ENCODE measurements at places on chromosomes 4 and X.

DNA sequence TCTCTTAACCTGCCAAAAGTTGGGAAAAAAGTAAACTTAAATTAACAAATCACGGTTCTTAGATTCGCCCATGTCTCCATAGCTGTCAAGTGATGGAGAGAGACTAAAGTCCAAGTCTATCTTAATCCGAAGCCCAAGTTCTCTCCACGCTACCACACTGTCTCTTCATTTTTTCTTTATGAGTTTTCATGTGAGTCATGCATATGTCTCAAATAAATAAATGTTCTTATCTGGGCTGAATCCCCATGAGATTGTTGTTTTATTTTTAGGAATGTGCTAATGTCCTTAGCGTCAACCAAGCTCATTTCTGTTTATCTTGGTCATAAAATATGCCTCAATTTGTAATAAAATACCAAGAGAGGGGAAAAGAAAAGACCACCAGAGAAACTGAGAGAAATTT is 169.3 kb downstream of the RCHY1 start:
- DNase-seq, result no peak

DNA sequence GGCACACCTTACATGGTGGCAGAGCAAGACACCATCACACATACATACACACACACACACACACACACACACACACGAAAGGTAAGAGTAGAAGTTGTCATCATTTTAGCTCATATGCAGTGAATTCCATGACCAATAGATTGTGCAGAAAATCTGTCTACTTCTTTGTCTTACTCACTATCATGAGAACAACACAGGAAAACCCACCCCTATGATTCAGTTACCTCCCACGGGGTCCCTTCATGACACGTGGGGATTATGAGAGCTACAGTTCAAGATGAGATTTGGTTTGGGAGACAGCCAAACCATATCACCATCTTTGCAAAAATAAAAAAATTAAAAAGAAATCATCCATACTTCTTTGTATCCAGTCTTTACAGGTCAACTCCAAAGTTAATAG is 221.1 kb downstream of the BMPR1B start:
- no peak for DNase-seq

- no peak for DNase-seq
Measured at GRCh38 chr4:140351093-140352075, 22.1 kb upstream of the SCOC start.

GRCh38 chr4:154942176-154942575 is 161.1 kb downstream of the RBM46 start:
- DNase-seq, result no peak

- DNase-seq, result no peak
Measured at GRCh38 chrX:8653956-8654355, 78.0 kb downstream of the ANOS1 start.

DNA sequence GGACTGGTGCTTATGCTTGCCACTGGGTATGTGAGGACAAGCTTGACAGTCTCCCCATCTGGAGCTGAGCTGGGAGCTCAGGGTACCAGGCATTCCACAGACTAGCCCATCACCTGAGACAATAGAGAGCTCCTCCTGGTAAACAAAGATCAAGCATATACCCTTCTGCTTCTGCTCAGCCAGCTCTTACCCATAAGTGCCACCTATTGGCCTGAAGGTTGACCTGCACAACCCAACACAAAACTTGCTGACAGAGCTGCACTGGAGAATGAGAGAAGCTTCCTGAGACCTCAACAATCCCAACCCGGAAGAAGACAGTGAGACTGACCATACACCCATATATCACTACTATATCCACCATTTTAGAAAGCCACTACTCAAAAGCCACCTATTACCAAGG is 1049.2 kb upstream of the INTU start:
- no peak for DNase-seq

DNA sequence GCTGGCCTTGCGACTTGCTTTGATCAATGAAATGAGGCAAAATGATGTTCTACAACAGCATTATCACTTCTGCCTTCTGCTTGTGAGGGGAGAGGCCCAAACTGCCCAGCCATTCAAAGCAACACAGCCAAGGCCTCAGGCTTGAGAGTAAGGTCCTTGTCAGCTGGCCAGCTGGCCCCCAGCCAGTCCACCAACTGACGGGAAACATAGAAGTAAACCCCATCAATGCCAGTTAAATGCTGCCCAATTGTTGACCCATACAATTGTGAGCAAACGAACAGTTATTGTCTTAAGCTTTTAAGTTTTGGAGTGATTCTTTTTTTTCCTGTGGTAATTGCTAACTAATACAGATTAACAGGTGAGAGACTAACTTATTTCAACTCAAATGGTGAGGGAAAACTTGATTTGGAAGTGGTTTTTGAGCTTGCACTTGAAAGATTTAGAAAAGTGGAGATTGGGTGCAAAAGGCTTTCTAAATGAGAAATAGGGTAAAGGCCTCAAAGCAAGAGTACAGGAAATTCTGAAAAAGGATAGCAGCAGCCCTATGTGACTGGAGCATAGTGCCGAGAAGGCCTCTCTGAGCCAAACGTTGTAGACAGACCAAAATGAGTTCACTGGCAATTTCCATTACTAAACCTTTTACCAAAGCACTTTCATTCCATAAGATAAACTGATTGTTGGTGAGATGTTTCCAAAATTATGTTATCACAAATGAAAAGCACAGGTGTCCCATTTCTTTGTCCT is 66.9 kb downstream of the ARHGEF38 start:
- DNase-seq, result peak; percentile 85

DNA sequence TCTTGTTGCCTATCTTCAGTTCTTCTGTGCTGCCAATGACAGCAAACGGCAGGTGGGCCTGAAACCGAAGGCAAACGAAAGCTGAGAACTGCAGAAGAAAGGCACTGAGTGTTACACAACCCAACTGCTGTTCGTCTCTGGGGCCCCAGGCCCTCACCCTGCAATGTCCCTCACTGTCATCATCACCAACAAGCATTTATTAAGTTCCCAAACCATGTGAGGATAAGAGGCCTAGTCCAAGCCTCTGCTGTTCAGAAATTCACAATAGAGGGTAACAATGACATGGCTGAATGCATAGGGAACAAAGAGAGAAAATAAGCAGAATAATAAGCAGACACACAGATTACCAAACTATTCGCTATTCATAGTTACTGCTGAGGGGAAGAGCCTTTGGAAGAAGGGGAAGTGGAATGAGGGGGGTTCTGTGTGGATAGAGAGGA is 34.5 kb upstream of the NKRF start:
- DNase-seq, result no peak

- DNase-seq, result no peak
Measured at GRCh38 chr4:38704622-38705154, 40.7 kb downstream of the KLF3 start.

DNA sequence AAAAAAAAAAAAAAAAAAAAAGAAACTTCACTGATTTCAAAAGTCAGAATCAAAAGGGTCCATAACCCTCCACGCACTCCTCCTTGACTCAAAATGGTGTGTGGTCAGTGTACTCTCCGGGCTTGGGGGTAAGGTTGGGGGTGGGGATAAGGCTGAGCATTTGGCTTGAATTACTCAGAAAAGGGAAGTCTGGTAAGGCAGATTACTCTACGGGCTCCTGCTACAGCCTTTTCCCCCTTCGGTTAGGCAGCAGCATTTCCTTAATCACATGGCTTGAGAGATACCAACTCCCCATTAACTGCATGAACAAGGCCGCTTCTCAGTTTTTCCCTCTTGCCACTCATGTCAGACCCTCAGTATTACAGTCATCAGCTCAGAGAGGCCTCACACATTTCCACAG is 135.4 kb upstream of the DUSP21 start:
- no peak for DNase-seq

DNA sequence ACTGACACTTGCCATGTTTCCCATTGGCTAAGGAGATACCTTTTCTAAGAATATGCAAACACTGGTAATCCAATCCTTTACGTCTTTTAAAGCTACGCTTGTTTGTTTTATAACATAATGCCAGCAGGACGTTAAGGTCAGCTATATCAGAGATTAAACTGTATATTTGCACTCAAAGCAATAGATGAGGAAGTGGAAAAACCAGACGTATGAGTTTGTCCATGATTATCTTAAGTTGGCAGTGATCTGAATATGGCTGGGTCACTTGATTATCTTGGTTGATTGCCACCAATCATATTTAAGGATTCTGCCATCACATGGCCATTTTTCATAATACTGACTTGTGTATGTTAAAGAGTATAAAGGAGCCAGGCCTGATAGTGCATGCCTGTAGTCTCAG is 19.4 kb downstream of the TMSB4X start:
- DNase-seq, result no peak

DNA sequence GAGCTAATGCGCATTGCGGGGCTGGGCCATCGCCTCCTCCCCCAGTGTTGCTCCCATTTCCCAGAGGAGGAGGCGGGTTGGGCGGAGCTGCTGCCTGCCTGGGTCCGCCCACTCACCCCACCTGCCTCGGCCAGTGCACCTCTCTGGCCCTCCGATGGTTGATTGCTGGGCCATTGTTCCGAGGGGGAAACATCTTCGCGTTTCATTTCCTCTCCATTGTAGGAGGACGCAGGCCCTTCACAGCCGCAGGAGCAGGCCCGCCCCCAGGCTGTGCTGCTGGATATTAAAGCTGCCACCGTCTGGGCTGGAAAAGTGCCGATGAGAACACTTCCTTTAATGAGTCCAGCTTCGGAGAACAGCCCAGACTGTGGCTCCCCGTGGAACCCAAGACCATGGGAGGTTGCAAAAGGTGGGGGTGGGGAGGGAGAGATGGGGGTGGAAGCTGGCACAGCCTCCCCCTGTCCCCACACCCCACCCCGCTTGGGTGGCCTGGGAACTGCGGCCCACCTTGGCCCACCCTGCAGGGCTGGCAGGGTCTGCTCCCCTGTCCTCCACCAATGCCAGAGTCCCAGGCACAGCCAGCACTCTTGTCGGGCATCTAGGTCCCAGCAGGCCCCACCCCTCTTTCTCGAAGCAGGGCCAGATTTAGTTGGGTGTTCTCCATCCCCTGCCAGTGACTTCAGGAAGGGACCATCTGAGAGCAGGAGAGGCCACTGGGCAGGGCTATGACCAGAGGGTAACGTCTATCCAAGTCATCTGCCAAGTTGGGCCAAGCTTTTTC is 96.6 kb downstream of the ADRA2C start:
- peak; percentile 51 for DNase-seq

GRCh38 chrX:120379937-120380681 is 18.2 kb downstream of the ATP1B4 start:
- DNase-seq, result no peak

DNA sequence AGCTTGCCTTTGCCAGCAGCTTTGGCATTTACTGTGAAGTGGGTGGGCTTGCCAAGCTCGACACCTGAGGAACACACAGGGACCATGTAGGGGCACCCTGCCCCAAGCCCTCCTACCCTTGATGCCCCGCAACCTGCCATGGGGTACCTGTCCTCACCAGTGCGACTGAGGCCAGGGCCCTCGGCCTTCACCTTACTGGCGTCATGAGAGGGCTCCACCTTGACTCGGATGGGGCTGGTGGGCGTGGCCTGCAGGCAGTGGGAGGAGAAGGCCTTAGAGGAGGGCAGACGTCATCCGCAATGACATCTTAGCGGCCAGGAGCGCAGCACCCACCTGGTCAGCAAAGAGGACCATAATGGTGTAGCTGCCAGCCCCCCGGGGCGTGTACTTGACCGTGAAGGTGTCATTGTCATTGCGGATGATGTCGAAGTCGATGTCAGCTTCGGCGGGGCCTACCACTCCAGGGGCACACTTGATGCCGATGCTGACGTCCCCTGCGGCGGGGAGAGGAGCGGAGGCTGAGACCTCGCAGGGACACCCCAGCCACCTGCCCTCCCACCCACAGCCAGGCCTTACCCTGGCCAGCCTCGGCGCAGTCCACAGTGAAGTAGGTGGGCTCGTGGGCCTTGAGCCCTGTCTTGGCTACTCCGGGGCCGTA is 12.2 kb downstream of the FLNA start:
- DNase-seq, result no peak

DNA sequence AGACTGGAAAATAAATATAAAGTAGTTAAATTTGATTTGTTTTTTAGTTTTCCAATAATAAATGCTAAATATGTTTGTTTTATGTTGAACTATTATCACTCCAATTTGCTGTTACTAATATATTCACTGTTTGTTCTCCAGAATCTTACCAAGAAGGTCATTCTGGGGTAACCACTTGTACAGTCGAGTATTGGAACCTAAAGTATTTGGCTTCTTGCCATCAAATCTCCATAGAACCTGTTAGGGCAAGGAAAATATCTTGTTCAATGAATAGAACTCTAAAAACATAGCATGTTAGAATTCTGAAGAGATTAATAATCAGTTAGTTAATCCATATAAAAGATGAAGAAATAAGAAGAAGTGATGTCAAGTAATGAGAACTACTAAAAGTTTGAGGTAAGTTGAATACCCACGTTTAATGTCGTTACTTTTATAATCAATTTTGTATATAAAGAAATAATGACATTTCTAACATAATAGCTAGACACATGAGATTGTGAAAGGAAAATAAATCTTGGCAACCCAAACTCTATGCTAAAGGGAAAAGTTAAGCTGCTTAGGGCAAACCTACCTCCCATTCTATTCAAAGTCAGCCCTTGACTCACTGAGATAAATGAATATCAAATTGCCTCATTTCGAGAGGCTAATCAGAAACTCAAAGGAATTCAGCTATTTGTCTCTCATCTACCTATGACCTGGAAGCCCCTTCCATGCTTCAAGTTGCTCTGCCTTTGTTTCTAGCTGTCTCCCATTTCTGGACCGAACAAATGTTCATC is 15.3 kb downstream of the UGT2B15 start:
- DNase-seq, result no peak

GRCh38 chrX:4708970-4709760 is 995.7 kb upstream of the PRKX start:
- no peak for DNase-seq

DNA sequence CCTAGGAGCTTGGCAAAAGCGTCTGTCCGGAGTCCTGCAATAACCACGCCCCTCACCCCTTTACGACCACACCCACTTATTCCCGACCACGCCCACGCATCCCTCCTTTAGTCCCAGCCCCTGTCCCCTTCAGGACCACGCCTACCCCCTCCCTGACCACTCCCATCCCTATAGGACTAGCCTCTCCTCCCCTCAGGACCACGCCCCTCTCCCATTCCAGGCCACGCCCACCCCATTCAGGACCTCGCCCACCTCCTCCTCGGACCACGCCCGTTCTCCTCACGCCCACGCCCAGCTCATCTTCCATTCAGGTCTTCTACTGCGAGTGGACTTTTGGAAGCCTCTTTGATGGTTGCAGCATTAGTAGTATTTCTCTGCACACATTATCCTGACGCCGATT is 131.2 kb upstream of the STX18 start:
- DNase-seq, result no peak

- DNase-seq, result no peak
Measured at GRCh38 chr4:15945516-15945915, 7.0 kb upstream of the FGFBP1 start.

DNA sequence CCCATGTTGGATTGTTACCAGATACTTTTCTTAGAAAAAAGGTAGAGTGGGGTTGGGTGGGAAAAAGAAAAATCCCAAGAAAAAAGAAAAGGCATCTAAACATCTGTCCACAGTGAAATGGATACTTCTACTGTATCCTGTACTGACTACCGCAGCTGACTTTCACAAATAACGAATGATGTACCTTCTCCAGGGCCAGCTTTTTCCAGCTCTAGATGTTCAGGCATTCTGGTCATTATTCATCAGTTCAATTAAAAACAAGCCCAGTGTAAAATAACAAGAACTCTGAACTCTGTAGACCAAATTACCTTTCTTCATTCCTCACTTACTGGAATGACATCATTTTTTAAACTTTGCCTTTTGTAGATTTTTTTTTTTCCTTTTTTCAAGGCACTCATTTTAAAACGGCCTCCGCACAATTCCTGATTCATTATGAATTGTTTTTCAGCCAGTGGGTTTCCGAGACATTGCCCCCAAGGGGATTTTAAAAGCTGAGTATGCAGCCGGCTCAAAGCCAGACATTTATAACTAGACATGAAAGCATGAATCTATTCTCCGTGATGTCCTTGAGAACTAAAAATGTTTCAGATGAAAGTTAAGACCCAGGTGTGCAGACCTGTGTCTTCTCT is 113.5 kb downstream of the PRKX start:
- DNase-seq, result no peak
